Stimulated activated CD4-positive, alpha-beta T cell treated with anti-CD3 and anti-CD28 coated beads, Interleukin-1b, Interleukin-23, amount 100 ng/mL, for 4 hours (primary cell): ENCODE measurements at places on chromosomes 3 and 15.

- no peak for DNase-seq
Observed at GRCh38 chr15:86839502-86839901, 759.8 kb downstream of the AGBL1 start.

DNA sequence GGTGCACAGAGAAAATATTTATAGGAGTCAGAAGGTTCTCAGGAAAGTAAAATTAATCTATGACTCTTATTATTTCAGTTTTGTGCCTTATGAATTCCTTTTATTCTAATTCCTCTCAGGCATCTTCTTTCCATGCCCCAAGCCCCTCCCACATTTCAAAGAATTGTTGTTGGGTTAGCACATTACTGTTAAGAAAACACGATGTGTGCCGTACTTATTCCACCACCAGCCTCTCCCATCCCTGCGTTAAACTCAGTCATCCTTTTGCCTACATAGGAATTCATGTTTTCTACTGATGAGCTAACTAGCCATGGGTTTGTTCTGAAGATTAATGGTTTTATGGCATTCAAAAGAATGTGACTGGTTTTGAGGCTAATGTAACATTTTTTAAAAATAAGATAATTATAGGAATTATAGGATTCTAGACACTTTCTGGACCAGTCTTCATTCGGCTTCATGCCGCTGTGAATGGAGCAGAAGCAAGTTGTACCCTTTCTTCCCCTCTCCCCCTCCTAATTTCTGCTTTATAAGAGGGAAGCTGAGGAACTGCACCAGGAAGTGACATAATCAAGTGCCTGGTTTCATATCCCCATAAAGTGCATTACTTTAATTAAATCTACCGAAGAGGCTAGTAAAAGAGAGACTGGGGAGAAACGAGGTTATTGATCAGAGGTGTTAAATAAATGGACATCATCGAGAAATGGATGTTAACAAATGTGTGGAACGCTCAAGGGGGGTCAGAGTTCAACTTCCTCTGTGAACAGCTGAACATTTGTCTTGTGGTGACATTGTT lies 12.3 kb upstream of the MB21D2 start:
- no peak for DNase-seq

DNA sequence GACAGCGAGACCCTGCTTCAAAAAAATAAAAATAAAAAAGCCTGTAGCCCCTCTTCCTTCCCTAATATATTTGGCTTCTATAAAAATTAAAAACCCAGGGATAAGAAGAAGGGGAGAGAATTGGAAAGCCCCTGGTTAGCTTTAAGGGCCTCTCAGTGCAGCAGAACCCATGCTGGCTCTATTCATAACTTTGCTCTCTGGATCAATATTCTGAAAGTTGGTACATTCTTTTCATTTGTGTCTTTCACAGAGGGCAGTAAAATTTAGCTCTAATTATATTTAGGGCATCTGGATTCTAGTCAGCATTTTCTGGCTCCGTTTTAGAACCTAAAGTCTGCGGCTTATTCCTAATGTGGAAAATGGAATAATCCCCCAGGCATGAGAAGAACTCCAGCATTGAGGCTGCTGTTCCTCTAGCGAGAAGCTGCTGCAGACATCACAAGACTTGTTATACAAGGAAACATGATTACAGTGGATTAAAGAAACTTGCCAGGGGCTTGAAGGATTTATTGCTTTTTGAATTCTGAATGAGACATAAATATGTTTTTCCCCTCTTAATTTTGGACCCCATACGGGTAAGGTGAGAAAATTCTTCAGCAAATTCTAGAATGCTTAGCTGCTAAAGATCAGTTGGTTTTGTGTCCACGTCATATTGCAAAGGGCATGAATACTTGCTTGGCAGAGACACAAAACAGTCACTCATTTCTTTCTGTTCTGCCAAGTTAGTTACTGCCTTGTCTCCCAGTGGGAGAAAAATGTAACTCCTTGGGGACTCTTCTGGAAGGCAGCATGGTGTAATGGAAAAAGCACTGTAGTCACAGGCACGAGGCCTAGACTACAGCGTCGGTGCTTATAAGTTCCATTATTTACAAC lies 177.7 kb downstream of the VGLL4 start:
- no peak for DNase-seq

GRCh38 chr3:183491109-183491922 lies 62.9 kb upstream of the MCF2L2 start:
- DNase-seq, result no peak

- no peak for DNase-seq
Observed at GRCh38 chr3:178671377-178671776, 135.1 kb downstream of the KCNMB2 start.

DNA sequence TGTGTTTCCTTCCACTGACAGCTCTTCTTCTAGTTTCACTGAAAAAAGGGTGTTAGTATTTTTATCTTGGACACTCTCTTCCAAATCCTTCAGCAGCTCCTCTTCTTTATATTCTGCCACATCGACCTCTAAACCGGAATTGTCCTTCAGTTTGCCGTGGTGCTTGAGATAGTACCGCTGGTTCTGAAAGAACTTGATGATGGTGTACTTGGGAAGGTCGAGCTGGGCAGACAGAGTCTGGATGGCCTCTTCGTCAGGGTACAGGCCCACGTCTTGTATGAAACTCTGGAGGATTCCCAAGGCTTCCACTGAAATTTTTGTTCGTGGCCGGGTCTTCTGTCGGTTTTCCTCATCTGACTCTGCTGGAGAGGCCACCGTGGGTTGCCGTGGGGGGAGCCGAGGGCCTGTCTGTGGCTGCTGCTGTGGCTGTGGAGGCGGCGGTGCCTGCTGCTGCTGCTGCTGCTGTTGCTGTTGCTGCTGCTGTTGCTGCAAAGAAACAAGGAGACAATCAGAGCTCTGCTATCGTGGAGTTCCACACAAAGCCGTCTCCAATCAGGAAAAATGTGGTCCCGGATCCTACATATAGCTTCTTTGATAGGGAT lies 75.8 kb downstream of the SATB1 start:
- DNase-seq, result no peak

DNA sequence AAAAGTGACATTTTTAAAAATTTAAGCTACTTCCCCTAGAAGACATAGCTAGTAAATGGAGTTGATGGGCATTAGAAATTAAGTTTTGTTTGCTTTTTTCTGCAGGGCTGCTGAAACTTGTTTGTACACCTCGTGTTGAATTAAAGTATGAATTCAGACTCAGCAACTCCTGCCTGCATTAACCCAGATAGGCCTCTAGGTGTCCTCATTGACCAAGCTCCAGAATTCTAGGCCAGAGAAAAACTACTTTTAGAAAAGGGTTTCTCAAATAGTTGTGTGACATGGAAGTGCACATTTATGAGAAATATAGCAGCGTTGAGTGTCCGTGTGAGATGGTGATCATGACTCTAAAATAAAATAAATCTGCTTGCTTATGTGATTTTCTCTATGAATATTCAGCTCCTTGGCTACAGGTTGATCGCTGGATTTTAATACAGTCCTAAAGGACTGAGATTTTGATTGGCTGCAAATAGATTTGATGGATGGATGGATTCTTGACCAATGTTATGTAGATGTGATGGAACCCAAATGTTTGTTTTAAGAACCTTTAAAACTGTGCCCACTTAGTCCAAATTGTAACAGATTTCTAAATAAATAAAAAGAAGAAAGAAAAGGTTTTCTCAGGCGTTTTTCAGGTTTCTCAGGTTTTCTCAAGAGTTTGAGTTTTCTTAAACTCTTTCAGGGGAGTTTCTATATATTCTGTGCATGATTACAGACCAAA lies 39.4 kb upstream of the LMOD3 start:
- no peak for DNase-seq

- DNase-seq, result no peak
Observed at GRCh38 chr3:123004201-123004918, 23.2 kb downstream of the SEMA5B start.

DNA sequence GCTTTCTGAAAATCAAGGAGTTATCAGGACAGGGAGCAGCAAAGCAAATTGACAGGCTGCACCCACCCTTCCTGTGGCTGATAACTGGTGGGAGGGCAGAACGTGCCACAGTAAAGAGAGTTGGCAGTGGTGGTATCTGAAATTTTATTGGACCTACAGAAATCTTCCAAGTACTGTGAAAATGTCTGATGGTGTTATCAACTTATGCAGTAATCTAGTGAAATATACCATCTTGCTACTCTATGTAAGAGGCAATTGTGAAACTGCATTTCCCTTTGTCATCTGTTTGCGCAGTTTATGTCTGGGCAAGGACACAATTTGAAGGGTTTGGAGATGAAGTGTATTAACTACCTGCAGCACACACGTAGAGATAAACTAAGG lies 1.5 kb downstream of the PLCL2 start:
- DNase-seq, result no peak

DNA sequence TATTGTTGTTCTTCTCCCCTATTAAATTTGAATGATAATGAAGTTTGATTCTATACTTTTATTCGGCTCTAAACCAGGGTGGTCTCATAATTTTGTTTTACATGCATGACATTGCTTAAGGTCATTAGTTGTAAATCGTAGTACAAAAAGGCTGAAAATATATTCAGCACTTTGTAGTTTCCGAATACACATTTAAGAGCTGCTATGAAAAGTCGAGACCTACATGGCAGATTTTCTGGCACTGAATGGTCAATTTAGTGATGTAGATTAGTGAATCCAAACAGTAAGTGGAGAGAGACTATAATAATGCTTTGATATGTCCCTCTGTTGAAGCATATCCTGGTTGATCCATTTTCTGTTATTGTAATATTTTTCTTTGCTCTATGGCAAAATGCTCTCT lies 254.0 kb upstream of the SOX2 start:
- no peak for DNase-seq

- no peak for DNase-seq
Observed at GRCh38 chr3:110341047-110341446, 730.6 kb upstream of the NECTIN3 start.

DNA sequence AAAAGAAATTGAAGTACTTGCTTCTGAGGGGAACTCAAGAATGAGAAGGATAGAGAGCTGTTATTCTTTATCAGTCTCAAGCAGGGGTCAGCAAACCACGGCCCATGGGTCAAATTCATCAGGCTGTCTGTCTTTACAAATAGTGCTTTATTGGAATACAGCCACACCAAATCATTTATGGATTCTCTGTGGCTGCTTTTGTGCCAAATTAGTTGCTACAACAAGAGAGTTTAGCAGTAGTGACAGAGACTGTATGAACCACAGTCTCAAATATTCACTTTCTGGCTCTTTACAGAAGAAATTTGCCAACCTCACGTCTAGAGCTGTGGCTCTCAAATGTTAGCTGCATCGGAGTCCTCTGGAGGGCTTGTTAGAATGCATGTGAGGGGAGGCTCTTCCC lies 258.0 kb upstream of the RARB start:
- no peak for DNase-seq

GRCh38 chr3:11917051-11917450 lies 70.4 kb upstream of the TAMM41 start:
- no peak for DNase-seq

DNA sequence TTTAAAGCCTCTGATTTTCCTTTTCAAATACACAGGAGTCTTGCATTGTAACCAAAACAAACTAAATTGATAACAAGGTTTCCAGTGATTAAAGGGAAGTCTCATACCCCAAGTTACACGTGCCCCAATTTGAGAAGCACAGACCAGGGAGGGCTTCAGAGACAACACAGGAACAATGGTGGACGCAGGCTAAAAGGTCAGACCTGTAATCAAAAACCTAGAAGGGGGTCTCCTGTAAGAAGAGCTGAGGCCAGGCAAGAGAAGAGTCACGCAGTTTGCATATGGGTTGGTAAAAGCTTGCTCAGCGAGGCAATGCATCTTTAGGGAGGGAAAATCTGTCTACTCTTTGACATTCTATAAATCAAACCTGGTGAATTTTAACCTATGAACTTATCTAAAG lies 58.6 kb upstream of the MCF2L2 start:
- DNase-seq, result no peak

DNA sequence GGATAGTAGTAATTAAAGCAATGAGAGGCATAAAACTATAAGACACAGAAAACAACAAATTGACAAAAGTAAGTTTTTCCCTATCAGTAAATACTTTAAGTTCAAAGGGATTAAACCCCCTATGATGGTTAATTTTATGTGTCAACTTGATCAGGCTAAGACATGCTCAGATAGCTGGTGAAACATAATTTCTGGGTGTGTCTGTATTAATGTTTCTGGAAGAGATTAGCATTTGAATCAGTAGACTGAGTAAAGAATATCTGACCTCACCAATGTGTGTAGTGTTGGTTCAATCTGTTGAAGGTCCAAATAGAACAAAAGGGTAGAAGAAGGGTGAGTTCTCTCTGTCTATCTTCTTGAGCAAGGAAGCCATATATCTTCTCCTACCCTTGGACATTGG lies 283.3 kb upstream of the GRM7 start:
- DNase-seq, result no peak

- DNase-seq, result no peak
Observed at GRCh38 chr15:60839510-60840211, 360.7 kb upstream of the ICE2 start.

DNA sequence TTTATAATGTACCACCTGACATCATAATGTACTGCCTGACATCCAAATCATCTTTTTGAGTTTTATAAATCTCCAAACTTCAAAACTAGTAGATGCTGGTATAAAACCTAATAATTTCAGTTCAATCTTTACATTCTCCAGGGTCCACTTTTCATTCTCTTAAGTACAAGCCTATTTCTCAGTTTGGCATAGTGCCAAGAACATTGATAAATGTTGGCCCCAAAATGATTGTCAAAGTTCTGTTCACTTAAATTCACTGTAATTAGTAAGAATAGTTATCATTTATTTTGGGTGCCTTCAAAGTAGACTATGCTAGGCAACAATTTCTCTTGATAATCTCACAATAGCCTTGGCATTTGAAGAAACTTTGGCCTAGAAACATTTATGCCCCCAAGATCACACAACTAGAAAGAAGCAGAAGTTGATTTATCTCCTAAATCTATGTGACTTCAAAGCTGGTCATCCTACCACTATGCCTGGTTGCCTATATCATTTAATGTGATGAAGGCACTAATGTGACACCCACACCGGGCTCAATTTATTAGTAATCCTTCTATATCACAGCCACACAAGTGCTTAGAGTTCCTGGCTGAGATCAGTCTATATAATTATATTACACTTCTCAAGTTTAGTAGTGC lies 101.7 kb downstream of the ZNF609 start:
- DNase-seq, result no peak

- DNase-seq, result no peak
Observed at GRCh38 chr3:68935778-68936177, 3.4 kb upstream of the TAFA4 start.

GRCh38 chr3:19147905-19148767 lies at the start of gene KCNH8:
Gene KCNH8 (plus strand): TSS chr3:19148510. CDS start chr3:19148720, 210 bp downstream.
- no peak for DNase-seq

- DNase-seq, result no peak
Observed at GRCh38 chr3:9897408-9898372, 5.0 kb upstream of the IL17RE start.

DNA sequence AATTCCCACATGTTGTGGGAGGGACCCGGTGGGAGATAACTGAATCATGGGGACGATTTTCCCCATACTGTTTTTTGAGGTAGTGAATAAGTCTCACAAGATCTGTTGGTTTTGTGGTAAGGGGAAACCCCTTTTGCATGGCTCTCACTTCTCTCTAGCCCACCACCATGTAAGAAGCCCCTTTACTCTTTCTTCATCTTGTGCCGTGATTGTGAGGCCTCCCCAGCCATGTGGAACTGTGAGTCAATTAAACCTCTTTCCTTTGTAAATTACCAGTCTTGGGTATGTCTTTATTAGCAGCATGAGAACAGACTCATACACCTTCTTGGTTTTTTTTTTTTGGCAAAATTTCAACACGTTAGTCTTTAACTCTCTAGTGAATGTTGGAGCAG lies 18.1 kb downstream of the ARL8B start:
- no peak for DNase-seq
